ENCODE measurements at places on chromosomes 7 and 10.

DNA sequence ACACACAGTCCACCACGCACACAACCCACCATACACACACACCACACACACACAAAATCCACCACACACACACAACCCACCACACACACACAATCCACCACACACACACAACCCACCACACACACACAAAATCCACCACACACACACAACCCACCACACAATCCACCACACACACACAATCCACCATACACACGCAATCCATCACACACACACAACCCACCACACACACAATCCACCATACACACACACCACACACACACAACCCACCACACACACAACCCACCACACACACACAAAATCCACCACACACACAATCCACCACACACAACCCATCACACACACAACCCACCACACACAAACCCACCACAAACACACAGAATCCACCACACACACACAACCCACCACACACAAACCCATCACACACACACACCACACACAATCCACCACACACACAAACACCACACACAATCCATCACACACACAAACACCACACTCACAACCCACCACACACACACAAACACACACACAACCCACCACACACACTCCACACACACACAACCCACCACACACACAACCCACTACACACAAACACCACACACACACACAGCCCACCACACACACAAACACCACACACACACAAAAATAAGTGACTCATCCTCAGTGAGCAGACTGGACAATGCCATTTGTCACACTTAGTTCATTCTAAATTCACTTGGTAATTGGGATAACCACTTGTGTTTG is 8.8 kb upstream of the REPIN1 start:
- DNase-seq, result no peak

GRCh38 chr7:110803602-110804143 is 287.3 kb upstream of the LRRN3 start:
- no peak for DNase-seq

DNA sequence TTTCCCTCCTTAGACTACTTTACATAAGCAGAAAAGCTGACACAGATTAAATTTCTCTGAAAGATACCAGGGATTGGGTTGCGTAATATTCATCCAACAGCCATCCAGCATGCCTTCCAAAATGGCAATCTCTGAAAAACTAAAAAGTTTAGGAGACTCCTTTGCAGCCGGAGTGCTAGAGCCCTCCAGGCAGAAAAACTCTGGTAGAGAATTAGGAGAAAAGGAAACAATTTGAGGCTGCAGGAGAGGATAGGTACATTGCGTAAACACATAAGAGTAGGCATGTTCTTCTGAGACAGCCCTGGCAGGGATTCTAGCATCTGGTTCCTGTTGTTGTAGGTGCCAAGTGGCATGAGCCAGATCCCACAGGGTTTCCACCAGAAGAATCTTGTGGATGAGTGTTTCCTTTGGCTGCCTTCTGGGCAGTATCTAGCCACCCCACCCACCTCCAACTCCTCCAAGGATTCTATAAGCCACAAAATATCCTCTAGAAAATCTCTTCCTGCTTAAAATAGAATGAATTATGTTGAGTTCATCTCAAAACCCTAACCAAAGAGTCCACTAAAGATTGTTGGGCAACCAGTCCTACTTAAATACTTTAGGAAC is 402.4 kb downstream of the HGF start:
- no peak for DNase-seq

DNA sequence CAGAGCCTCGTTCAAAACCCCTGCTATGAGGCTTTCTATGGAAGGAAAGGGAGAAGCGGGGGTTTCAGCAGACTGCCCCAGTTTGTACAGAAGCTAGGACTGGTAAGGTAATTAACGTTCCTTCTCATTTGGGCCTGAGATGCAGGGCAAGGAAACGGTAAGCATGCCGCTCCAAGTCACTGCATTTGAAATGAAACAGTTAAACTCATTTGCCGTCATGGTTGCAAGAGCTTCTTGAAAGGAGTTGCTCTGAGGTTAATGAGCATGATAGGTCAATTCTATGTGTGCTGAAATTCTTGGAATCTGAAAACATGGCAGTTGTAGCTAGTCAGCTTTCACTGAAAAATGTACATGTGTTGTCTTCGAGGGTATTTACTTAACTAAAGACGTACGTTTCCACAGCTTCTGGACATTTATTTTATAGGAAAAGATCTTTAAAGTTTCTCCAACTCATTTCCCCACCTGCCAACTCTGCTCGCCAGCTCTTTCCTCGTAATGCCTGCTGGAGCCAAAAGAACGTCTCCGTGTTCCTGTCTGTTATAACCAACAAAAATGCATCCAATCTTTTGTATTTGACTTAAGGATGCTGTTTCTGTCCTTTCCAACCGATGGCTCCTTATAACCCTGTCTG is 73.3 kb downstream of the ADAM12 start:
- DNase-seq, result no peak

- DNase-seq, result no peak
Measured at GRCh38 chr7:124387056-124387455, 354.2 kb upstream of the TMEM229A start.

- no peak for DNase-seq
Measured at GRCh38 chr10:16741540-16741939, 75.7 kb downstream of the RSU1 start.

GRCh38 chr10:29951441-29951931 is 107.9 kb downstream of the JCAD start:
- DNase-seq, result no peak

DNA sequence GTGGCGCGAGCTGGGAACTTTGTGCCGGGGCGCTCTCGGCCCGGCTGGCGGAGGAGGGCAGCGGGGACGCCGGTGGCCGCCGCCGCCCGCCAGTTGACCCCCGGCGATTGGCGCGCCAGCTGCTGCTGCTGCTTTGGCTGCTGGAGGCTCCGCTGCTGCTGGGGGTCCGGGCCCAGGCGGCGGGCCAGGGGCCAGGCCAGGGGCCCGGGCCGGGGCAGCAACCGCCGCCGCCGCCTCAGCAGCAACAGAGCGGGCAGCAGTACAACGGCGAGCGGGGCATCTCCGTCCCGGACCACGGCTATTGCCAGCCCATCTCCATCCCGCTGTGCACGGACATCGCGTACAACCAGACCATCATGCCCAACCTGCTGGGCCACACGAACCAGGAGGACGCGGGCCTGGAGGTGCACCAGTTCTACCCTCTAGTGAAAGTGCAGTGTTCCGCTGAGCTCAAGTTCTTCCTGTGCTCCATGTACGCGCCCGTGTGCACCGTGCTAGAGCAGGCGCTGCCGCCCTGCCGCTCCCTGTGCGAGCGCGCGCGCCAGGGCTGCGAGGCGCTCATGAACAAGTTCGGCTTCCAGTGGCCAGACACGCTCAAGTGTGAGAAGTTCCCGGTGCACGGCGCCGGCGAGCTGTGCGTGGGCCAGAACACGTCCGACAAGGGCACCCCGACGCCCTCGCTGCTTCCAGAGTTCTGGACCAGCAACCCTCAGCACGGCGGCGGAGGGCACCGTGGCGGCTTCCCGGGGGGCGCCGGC is 870 bp downstream of the FZD1 start:
- DNase-seq, result no peak

Data from NCI-H524 treated with DMSO at 0.1 percent for 48 hours (cell line).